Thymus (tissue), 14 donors: ENCODE measurements at places on chromosomes 5 and 9. TPM values are rescaled to one million over a fixed set of nuclear protein-coding genes. Genes with fewer than 3 reads are reported as not detected.

Gene ADCY2
- total RNA-seq: 0.42 TPM

Gene TSSK1B
- total RNA-seq: 0.05 TPM

Gene WNT8A
- 0.05 TPM for total RNA-seq

DNA sequence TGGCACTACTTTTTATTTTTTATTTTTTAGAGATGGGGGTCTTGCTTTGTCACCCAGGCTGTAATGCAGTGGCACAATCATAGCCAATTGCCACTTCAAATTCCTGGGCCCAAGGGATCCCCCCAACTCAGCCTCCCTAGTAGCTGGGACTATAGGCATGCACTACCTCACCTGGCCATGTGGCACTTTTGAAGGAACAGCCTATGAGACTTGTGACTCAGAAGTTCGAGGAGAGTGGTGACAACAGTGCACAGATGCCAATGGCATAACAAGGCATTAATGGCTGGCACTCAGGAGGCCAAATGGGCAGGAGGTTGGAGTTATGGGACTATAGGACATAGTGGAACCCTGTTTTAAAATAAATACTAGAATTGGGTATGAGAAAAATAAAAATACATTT is 33.7 kb downstream of the ANKRD31 start:
- no peaks in the 10 kb centered on the region for H3K27me3 ChIP-seq
- no peaks in the 10 kb centered on the region for H3K36me3 ChIP-seq

GRCh38 chr5:142845402-142845921 is 75.3 kb downstream of the ARHGAP26 start:
- peak overlapping the region; percentile 83 for H3K27ac ChIP-seq
- no peak overlapping the region for H3K4me3 ChIP-seq
- no peaks in the 10 kb centered on the region for H3K27me3 ChIP-seq
- H3K36me3 ChIP-seq: no peaks in the 10 kb centered on the region

Gene RC3H2
- 29.7 TPM for total RNA-seq

DNA sequence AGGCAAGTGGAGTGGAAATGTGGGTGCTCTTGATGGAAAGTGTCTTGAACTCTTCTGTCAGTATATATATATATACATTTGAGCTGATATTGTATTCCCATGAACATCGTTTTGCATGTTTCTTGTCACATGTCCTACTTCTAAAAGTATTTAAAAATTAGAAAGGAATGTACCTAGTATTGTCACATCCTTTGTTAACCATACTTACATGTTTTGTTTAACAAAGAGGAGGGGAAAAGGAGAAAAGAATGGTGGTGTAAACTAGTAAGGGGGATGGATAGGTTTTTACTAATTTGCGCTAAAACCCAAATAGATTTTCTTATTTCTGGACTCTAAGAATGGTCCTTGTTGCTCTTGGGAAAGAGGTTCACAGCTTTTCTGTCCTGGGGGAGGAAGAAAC is 181.7 kb downstream of the GOLPH3 start:
- no peak for DNase-seq
- peaks cover 6% of the 10 kb centered on the region for H3K4me1 ChIP-seq
- no peaks in the 10 kb centered on the region for H3K27me3 ChIP-seq
- H3K4me3 ChIP-seq: no peak overlapping the region
- no peaks in the 10 kb centered on the region for H3K36me3 ChIP-seq

Gene SPINK6
- total RNA-seq: 1.2 TPM

- peaks cover 78% of the 10 kb centered on the region for H3K36me3 ChIP-seq
- DNase-seq: no peak
- no peaks in the 10 kb centered on the region for H3K27me3 ChIP-seq
- peak overlapping the region; percentile 75 for H3K27ac ChIP-seq
- H3K4me1 ChIP-seq: peaks cover 61% of the 10 kb centered on the region
- no peak overlapping the region for H3K4me3 ChIP-seq
These were observed 20.5 kb downstream of the PTGES2 start for GRCh38 chr9:128106940-128107467.

GRCh38 chr9:34158362-34158869 is 20.4 kb upstream of the UBAP1 start:
- H3K27me3 ChIP-seq: no peaks in the 10 kb centered on the region
- no peaks in the 10 kb centered on the region for H3K36me3 ChIP-seq
- no peak overlapping the region for H3K4me3 ChIP-seq
- no peak overlapping the region for H3K27ac ChIP-seq
- no peak for DNase-seq
- H3K4me1 ChIP-seq: no peaks in the 10 kb centered on the region

Gene SLC6A3
- total RNA-seq: 0.33 TPM

Gene DIPK1B
- total RNA-seq: 10.1 TPM

DNA sequence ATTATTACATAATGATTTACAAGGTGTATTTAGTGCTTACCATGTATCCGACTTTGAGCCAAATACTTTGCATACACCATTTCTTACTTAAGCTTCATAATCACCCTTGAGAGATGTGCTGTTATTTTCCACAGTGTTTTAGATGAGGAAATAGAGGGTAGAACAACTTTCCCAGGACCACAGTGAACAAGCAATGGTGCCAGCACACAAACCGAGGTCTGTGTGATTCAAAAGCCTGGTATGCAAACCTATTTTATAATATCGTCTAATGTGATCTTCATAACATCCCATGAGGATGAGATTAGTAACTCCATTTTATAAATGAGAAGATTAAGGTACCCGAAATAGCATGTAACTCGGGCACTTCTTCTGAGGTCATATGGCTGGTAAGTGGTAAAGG is 294.7 kb downstream of the NSG2 start:
- H3K27ac ChIP-seq: no peak overlapping the region
- no peaks in the 10 kb centered on the region for H3K36me3 ChIP-seq
- no peak for DNase-seq
- H3K4me3 ChIP-seq: no peak overlapping the region

DNA sequence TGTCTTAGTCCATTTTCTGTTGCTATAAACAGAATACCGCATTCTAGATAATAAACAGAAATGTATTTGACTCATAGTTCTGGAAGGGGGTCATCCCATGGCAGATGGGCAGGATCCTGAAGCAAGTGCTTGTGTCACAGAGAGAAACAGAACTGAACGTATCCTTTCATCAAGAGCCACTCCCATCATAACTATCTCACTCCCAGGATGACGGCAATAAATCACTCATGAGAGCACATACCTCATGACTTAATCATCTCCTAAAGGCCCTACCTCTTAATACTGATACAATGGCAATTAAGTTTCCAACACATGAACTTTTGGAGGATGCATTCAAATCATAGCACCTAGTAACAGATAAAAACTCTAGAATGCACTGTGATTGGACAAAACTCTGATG is 142.9 kb downstream of the CAMK4 start:
- no peak for DNase-seq
- no peak overlapping the region for H3K4me3 ChIP-seq
- H3K4me1 ChIP-seq: peaks cover 3% of the 10 kb centered on the region
